Stromal cell of bone marrow (primary cell): ENCODE measurements at places on chromosomes 5 and 9.

- DNase-seq, result no peak
Observed at GRCh38 chr9:81116340-81117137, 572.8 kb downstream of the TLE1 start.

DNA sequence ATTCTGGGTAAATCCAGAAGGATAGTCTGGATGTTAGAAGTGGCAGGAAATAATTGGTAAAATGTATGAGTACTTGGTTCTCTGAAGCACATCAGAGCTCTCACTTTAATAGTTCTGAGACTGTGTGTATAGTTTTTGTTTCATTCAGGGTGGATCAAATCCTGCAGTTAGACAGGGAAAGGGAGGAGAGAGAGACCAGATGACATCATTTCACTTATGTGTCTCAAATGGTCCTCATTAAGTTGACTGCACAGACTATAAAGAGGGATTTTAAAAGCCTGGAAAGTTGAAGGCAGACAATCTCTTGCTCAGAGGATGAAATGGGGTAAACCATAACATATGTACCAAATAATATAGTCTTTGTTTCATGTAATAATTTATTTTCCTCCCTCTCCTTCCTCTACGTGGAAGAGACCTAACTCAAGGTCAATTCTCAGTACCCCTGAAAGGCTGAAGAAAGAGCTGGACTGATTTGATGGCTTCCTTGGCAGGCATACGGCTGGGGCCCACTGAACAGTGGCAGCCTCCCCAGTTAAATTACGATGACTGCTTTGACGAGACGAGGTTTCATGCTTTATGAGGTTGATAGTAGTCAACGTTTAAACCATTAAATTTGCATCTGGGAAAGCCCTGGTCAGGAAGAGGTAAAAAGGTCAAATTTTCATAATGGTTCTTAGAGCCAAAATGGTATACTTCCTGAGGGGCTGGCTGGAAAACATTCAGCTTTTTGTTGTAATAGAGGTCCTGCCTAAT, 395.1 kb upstream of the RPS23 start:
- DNase-seq, result no peak

DNA sequence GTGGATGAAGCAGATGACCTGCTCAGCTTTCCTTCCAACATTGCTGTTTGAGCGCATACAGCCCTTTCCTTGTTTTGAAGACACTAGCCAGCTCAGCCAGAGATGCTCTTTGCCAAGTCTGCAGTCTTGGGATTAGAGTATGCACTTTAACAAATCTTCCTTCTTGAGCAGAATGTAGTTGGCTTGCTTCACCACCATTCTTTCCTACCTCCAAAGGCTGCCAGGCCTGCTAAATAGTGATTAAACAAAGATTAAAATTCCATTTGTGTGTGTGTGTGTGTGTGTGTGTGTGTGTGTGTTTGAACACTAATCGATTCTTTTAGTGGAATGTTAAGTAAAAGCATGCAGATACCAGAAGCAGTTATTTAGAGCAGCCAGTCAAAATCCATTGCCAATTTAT, 97.6 kb downstream of the GALNT10 start:
- peak; percentile 62 for DNase-seq

GRCh38 chr5:67476531-67476930, 279.9 kb upstream of the CD180 start:
- DNase-seq, result no peak

DNA sequence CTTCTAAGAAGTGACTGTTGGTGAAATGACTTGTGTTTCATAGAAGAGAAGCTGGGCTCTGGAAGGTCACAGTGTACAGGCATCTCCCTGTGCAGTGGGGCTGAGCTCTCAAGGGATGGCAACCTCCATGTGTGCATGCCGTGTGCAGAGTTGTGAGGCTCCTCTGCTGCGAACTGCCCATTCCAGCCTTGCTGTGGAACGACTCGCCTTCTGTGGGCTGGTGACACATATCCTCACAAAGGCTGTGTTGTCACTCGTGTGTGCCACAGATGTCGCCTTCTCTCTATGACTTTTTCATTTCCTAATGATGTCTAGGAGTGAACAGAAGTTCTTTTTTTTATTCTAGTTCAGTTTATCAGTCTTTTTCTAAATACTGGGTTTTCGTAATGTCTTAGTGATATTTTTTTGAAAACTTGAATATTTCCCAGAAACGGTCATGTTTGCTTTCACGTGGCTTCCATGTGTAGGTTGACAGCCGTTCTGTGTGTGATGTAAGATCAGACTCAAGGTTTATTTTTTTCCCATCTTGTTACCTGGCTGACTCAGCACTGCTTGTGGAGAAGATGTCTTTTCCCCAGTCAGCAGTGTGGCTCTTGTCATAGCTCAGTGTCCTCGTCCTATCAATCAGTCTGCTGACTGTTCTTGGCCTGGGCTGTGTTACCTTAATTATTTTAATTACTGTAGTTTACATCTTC, 57.3 kb upstream of the CACNA1B start:
- DNase-seq, result no peak

GRCh38 chr5:171669571-171669970, 116.0 kb upstream of the SMIM23 start:
- DNase-seq, result no peak

GRCh38 chr9:99056886-99057664, 47.8 kb upstream of the TGFBR1 start:
- DNase-seq, result no peak

DNA sequence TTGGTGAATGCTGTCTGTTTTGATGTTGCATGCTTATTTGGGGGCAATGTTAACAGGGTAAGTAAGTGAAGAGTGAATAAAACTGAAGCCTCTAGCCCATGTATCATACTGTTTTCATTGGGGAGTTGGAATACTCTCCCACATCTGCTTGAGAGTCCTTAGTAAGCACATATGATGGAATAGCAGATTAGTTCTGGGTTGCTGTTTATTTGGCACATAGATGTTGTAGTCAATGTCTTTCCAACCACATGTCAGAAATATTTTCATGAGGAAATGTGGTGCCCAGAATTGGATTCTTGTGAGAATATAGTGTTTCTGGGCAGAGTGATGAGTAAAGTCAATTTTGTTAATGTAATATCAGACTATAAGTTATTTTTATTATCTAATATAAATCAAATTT, 611.7 kb upstream of the FTMT start:
- no peak for DNase-seq

- no peak for DNase-seq
Observed at GRCh38 chr9:36401164-36401740, 1.2 kb upstream of the RNF38 start.
